ENCODE measurements at places on chromosomes 4 and X. TPM values are rescaled to one million over a fixed set of nuclear protein-coding genes. Genes with fewer than 3 reads are reported as not detected.

- no peaks in the 10 kb centered on the region for H3K27me3 ChIP-seq
- H3K4me1 ChIP-seq = no peaks in the 10 kb centered on the region
- no peaks in the 10 kb centered on the region for H3K36me3 ChIP-seq
- no peak for DNase-seq
- no peak overlapping the region for H3K4me3 ChIP-seq
Measured at GRCh38 chr4:169925678-169926077, 100.5 kb downstream of the MFAP3L start.

- no peak for DNase-seq
- no peak overlapping the region for H3K27ac ChIP-seq
- H3K27me3 ChIP-seq = no peaks in the 10 kb centered on the region
- no peak overlapping the region for H3K4me3 ChIP-seq
- no peaks in the 10 kb centered on the region for H3K4me1 ChIP-seq
Measured at GRCh38 chr4:67680581-67681222, 20.3 kb downstream of the UBA6 start.

The LONRF3 gene
- total RNA-seq = 24.4 TPM

The MAGIX gene
- 7.1 TPM for total RNA-seq

- no peaks in the 10 kb centered on the region for H3K27me3 ChIP-seq
- no peak overlapping the region for H3K4me3 ChIP-seq
- no peaks in the 10 kb centered on the region for H3K36me3 ChIP-seq
- no peaks in the 10 kb centered on the region for H3K4me1 ChIP-seq
Measured at GRCh38 chr4:7659429-7660175, 224.9 kb upstream of the PSAPL1 start.

DNA sequence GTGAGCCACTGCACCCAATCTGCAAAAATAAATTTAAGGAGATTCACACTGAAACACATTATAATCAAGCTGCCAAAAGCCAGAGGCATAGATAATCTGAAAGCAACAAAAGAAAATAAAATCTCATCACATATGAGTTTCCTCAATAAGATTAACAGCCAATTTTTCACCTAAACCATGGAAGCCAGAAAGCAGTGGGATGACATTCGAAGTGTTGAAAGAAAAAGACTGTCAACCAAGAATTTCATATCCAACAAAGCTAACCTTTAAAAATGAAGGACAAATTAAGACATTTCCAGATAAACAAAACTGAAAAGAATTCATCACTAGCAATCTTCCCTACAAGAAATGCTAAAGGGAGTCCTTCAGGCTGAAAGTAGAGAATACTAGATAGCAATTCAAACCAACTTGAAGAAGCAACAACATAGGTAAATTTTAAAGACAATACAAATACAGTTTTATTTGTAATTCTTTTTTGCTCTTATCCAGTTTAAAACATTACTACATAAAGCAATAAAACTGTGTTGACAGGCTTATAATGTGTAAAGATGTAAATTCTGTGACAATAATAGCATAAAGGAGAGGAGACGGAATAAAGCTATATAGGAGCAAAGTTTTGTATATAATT lies 23.1 kb upstream of the KLHL8 start:
- no peaks in the 10 kb centered on the region for H3K27me3 ChIP-seq
- no peak for DNase-seq
- no peaks in the 10 kb centered on the region for H3K36me3 ChIP-seq
- no peak overlapping the region for H3K4me3 ChIP-seq

DNA sequence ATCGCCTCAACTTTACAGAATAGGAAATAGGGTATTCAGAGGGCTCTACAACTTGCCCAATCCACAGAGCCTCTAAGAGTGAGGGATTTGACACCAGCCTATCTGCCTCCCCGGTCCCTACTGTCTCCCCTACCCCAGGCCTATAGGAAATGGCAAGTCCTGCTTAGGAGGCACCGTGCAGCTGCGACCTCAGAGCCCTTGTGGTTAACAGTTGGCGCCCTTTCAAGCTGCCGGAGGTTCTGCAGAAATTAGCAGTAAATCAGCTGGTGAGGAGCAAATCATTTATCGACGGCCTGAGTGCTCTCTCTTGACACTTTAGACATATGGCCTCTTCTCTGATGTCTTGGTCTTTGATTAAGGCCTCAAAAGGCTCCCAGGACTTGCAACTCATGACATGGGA lies 96.9 kb downstream of the CLNK start:
- H3K36me3 ChIP-seq = no peaks in the 10 kb centered on the region
- no peak for DNase-seq
- no peak overlapping the region for H3K4me3 ChIP-seq
- H3K4me1 ChIP-seq = peaks cover 10% of the 10 kb centered on the region
- no peak overlapping the region for H3K27ac ChIP-seq
- no peaks in the 10 kb centered on the region for H3K27me3 ChIP-seq

DNA sequence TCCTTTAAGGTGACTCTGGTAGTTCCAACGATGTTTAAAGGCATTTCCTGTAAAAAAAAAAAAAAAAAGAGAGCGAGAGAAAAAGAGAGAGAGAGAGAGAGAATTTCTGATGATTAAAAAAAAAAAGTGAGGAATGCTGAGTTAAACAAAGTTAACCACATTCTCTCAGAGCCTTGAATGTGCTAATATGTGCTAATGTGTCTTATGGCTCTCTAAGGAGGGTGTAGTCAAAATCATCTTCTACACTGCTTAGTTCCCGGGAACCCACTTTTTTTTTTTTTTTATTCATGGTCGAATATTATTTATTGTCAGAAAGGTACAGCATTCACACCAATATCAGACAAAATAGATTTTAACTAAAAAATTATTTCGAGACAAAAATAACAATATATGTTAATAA lies 111.7 kb downstream of the SNCA start:
- H3K36me3 ChIP-seq = no peaks in the 10 kb centered on the region
- H3K4me1 ChIP-seq = no peaks in the 10 kb centered on the region
- DNase-seq = no peak
- H3K27ac ChIP-seq = no peak overlapping the region
- H3K4me3 ChIP-seq = no peak overlapping the region

- H3K4me3 ChIP-seq = peak overlapping the region; percentile 44
- H3K36me3 ChIP-seq = no peaks in the 10 kb centered on the region
- no peak overlapping the region for H3K27ac ChIP-seq
- DNase-seq = no peak
Measured at GRCh38 chrX:71909956-71910355, 689 bp upstream of the NHSL2 start.

The UGT2B15 gene
- not detected for total RNA-seq

GRCh38 chr4:110663206-110663605 lies 40.3 kb upstream of the PITX2 start:
- H3K27me3 ChIP-seq = no peaks in the 10 kb centered on the region
- no peaks in the 10 kb centered on the region for H3K4me1 ChIP-seq
- DNase-seq = no peak
- H3K27ac ChIP-seq = no peak overlapping the region

GRCh38 chr4:1470816-1471442 lies 64.7 kb upstream of the NKX1-1 start:
- H3K4me3 ChIP-seq = no peak overlapping the region
- H3K4me1 ChIP-seq = no peaks in the 10 kb centered on the region
- no peaks in the 10 kb centered on the region for H3K36me3 ChIP-seq
- DNase-seq = no peak
- H3K27ac ChIP-seq = no peak overlapping the region

The NAA11 gene
- total RNA-seq = not detected

GRCh38 chr4:47824840-47825239 lies 13.0 kb downstream of the CORIN start:
- no peak overlapping the region for H3K4me3 ChIP-seq
- no peak for DNase-seq
- H3K36me3 ChIP-seq = no peaks in the 10 kb centered on the region
- no peaks in the 10 kb centered on the region for H3K4me1 ChIP-seq
- H3K27me3 ChIP-seq = no peaks in the 10 kb centered on the region

The ADH1A gene
- 3.6 TPM for total RNA-seq

- H3K27ac ChIP-seq = no peak overlapping the region
- no peaks in the 10 kb centered on the region for H3K36me3 ChIP-seq
- no peaks in the 10 kb centered on the region for H3K27me3 ChIP-seq
- H3K4me3 ChIP-seq = no peak overlapping the region
- DNase-seq = no peak
- no peaks in the 10 kb centered on the region for H3K4me1 ChIP-seq
Measured at GRCh38 chr4:97587912-97588311, 555.4 kb downstream of the STPG2 start.

The EGF gene
- 2.4 TPM for total RNA-seq

GRCh38 chrX:104319346-104319745 lies 64.6 kb upstream of the ESX1 start:
- no peak for DNase-seq

- no peaks in the 10 kb centered on the region for H3K4me1 ChIP-seq
- no peaks in the 10 kb centered on the region for H3K36me3 ChIP-seq
Measured at GRCh38 chr4:73620115-73620792, at the start of gene RASSF6. RASSF6 (minus strand) TSS chr4:73620436; CDS start chr4:73611795, 8,641 bp downstream.

The RGN gene
- total RNA-seq = 15.4 TPM

GRCh38 chr4:159144112-159144694 lies 41.3 kb downstream of the RAPGEF2 start:
- H3K27me3 ChIP-seq = no peaks in the 10 kb centered on the region
- no peak overlapping the region for H3K27ac ChIP-seq
- no peak for DNase-seq
- H3K36me3 ChIP-seq = no peaks in the 10 kb centered on the region
- H3K4me3 ChIP-seq = no peak overlapping the region
- H3K4me1 ChIP-seq = peaks cover 21% of the 10 kb centered on the region

The ASB11 gene
- 0.17 TPM for total RNA-seq

The PABPC1L2A gene
- not detected for total RNA-seq

GRCh38 chrX:151488677-151489076 lies 74.8 kb upstream of the PASD1 start:
- no peak for DNase-seq
- no peak overlapping the region for H3K4me3 ChIP-seq
- H3K4me1 ChIP-seq = no peaks in the 10 kb centered on the region
- H3K27ac ChIP-seq = no peak overlapping the region
- no peaks in the 10 kb centered on the region for H3K27me3 ChIP-seq

DNA sequence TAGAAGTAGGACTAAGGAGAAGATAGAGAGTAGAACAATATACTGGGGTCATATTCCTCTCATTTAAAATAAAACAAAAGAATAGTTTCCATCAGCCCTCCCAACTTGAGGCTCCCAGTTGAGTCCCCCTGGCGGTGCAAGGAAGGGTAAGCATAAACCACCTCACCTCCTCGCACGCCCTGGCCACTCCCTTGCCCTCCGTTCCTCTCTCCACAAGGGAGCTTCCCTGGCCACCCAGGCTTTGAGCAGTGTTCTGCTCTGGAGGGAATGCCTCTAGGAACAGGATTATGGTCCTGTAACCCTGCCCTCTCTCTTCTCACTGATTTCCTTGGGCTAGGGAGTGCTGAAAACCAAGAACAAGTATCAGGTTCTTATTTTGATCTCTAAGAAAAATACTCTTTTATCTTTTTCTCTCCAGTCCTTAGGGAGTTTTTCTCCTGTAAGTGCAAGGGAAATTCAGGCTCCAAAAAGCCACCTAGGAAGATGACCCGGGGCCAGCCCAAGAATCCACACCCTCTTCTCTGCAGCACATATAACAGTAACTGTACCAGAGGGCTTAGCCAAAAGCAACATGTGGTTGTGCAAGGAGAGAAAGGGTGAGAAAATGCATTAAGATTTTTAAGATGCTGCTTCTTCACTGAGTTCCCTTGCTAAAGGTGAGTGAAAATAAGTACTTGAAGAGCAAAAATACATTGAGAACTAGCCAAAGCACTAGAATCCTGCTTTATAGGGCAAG lies 69.9 kb downstream of the USP38 start:
- no peaks in the 10 kb centered on the region for H3K27me3 ChIP-seq
- H3K27ac ChIP-seq = no peak overlapping the region
- no peaks in the 10 kb centered on the region for H3K4me1 ChIP-seq
- no peak for DNase-seq
- H3K36me3 ChIP-seq = no peaks in the 10 kb centered on the region

- H3K27ac ChIP-seq = peak overlapping the region; percentile 97
- peaks cover 20% of the 10 kb centered on the region for H3K36me3 ChIP-seq
- no peaks in the 10 kb centered on the region for H3K27me3 ChIP-seq
- H3K4me3 ChIP-seq = peak overlapping the region; percentile 85
- peaks cover 32% of the 10 kb centered on the region for H3K4me1 ChIP-seq
- DNase-seq = no peak
Measured at GRCh38 chr4:70688795-70689231, 481 bp downstream of the UTP3 start.

DNA sequence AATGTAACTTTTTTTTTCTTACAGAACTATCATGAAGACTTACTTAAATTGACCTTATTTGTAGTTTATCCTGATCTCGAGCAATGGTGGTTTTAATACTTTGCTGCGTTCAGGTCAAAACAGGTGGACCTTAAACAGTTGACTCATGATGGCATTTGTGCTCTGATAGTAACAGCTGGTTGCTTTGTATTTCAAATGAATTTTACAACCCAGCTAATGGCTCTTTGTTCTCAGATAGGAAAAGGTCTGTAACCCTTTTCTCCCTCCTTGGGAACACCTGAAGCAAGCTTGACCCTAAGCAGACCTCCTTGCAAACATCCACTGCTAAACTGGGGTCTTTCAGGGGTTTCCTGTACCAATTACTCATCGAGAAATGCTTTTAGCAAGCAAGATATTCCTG lies 79.2 kb downstream of the F11 start:
- H3K27me3 ChIP-seq = no peaks in the 10 kb centered on the region
- no peak for DNase-seq
- H3K36me3 ChIP-seq = no peaks in the 10 kb centered on the region
- no peak overlapping the region for H3K27ac ChIP-seq

DNA sequence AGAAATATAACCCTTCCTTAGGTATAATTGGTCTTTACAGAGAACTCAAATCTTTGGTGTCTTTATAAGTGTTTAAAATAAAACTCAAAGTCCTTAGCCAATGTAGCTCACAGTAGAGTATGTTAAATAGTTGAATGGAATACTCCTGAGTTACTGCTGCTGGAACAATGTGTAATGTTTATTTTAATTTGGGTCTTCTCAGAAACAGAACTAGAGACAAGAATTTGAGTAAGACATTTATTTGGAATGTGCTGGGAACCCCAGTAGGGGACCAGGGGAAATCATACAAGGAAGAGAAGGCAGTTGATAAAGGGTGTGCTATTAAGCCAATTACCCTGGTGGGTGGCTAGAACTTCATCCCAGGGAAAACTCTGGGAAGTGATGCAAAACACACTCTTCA lies 240.4 kb upstream of the LDB2 start:
- no peaks in the 10 kb centered on the region for H3K27me3 ChIP-seq
- H3K36me3 ChIP-seq = no peaks in the 10 kb centered on the region
- H3K4me3 ChIP-seq = no peak overlapping the region
- H3K27ac ChIP-seq = no peak overlapping the region
- H3K4me1 ChIP-seq = no peaks in the 10 kb centered on the region

DNA sequence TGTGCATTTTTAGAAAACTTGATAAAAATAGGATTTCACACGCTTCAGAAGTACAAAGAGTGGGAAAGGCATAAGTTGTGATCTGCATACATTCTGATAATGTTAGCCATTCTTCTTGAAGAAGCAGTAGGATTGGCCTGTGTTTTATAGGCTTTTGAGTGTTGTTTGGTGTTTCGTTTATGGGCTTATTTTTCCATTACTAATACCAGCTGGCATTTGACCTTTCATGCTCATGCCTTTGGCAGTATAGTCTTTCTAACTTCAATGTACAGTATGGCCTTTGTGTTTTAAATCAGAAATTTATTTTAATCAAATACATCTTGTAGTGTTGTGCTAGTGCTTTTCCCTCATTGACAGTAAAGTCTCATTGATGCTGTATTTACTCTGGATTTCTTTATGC lies 51.5 kb upstream of the SLC4A4 start:
- DNase-seq = no peak
- no peaks in the 10 kb centered on the region for H3K36me3 ChIP-seq
- H3K27ac ChIP-seq = no peak overlapping the region
- H3K4me1 ChIP-seq = no peaks in the 10 kb centered on the region

- no peaks in the 10 kb centered on the region for H3K27me3 ChIP-seq
- H3K36me3 ChIP-seq = no peaks in the 10 kb centered on the region
- no peak for DNase-seq
Measured at GRCh38 chr4:15809466-15809865, 31.3 kb downstream of the CD38 start.

- no peaks in the 10 kb centered on the region for H3K36me3 ChIP-seq
- no peak for DNase-seq
- no peak overlapping the region for H3K27ac ChIP-seq
- no peak overlapping the region for H3K4me3 ChIP-seq
Measured at GRCh38 chr4:120418146-120418545, 351.5 kb upstream of the MAD2L1 start.
